ENCODE measurements at places on chromosomes 11 and 22.

GRCh38 chr22:35888181-35888870 is 140.3 kb downstream of the RBFOX2 start:
- DNase-seq, result no peak

DNA sequence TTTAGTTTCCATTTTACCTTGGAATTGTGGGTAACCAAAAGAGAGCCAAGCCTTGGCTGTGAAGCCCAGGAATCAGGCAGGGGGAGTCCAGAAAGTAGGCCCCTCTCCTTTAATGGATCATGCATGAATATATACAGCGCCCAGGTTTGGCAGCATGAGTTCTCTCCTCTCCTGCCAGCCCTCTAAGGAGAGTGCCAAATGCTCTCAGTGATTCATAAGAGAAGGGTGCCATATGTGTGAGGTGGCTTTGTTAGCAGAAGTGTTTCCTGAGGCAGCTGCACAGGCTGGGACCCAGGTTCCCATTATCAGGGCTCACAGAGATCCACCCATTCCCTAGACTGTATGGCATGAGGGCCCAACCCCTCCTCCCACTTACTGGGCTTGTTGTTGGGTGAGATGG is 52.3 kb upstream of the SCUBE2 start:
- no peak for DNase-seq

GRCh38 chr11:111231836-111232235 is 13.7 kb upstream of the POU2AF2 start:
- DNase-seq, result no peak

- DNase-seq, result no peak
Measured at GRCh38 chr11:109037856-109038780, 373.2 kb downstream of the DDX10 start.

DNA sequence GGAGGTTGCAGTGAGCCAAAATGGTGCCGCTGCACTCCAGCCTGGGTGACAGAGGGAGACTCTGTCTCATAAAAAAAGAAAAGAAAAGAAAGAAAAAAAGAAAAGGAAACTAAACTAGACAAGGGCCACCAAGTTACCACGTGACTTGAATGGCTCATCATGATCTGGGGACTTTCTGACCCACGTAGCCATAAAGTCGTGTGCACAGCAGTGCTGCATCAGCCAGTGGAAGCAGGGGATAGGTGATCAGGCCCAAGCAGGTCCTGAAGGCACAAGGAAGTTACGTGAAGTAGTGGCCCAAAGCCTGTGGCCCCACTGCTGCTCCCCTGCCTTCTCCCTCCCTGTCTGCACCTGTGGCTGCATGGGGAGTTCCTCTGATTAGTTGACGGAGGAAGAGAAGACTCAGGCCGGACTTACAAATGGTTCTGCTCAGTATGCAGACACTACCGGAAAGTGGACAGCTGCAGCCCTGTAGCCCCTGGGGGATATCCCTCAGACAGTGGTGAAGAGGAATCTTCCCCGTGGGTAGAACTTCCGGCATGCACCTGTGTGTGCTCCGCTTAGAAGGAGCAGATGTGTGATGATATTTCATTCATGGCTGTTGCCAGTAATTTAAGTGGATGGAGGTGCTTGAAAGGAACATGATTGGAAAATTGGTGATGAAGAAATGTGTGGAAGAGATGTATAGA is 18.2 kb upstream of the CD81 start:
- no peak for DNase-seq

GRCh38 chr22:26777156-26777801 is 119.9 kb downstream of the MIAT start:
- DNase-seq, result no peak

GRCh38 chr11:111308140-111308539 is 9.8 kb downstream of the POU2AF3 start:
- no peak for DNase-seq

DNA sequence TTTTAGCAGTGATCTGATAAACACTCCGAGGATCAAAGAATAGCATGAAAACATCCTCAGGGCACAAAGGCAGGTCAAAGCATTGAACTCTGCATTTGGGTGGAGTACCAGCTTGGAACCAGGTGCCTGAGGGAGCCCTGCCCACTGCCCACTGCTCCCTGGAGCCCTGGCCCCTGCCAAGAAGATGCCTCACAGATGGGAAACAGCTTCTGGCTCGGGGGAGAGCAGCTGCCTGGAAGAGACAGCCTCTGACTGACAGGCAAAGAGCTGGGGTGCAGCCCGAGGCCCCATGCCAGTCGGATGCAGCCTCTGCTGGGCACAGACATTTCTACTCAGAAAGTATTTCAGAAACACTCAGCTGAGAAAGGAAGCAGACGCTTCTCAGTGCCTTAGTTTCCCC is 13.2 kb downstream of the LMO1 start:
- no peak for DNase-seq

GRCh38 chr11:131481303-131481702 is 110.9 kb downstream of the NTM start:
- DNase-seq, result no peak

DNA sequence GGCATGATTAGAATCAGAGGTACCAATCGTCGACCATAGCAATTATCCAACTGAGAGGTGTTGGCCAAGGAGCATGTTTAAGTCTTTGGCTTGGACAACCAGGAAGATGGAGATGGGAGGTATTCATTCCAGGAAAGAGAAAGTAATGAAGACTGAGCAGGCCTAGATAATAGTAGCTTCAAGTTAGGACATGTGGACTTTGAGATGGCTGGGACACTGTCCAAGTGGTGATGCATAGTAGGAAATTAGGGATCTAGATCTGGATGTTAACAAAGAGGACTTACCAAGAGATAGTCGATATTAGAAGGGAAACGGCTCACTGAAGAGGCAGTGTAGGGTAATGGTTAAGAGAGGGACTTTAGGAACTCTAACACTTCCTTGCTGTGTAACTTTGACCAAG is 266.7 kb downstream of the FAM76B start:
- no peak for DNase-seq

GRCh38 chr22:47062126-47062525 is 299.7 kb downstream of the TBC1D22A start:
- no peak for DNase-seq

- DNase-seq, result no peak
Measured at GRCh38 chr11:22808571-22809197, 20.9 kb downstream of the SVIP start.

DNA sequence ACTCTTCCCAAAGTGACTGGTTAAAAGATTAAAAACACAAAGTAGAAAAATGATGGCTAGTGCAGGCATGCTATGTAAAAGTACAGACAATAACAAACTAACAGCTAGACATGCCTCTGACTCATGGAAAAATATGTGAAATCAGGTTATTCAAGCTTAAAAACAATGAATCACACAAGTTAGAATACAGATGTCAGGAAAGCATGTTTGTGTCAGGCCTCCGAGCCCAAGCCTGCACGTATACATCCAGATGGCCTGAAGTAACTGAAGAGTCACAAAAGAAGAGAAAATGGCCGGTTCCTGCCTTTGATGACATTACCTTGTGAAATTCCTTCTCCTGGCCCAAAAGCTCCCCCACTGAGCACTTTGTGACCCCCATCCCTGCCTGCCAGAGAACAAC is 110.1 kb downstream of the NOX4 start:
- no peak for DNase-seq

DNA sequence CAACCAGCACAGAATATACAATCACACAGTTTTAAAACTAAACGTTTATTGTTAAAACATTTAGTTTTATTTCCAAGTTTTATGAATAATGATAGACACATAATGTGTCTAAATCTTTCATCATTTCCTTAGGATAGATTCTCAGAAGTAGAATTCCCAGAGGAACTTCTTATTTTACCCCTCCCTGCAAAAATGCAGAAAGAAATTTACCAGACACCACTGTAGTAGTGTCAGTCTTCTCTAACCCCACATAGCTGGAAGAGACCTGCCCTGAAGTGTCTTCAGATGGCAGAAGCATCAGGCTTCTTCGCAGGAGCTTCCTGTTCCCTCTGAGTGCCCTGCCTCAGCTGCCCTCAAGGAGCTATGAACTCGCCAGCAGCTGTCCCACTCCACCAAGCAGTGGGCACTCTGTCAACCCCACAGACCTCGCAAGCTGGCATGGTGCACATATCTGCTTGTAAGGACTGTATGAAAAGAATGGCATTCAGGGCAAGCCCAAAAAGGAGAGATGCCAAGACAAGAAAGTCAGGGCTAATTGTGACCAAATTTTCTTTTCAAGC is 28.5 kb upstream of the PAK1 start:
- no peak for DNase-seq

- DNase-seq, result no peak
Measured at GRCh38 chr11:66854231-66854661, 2.6 kb upstream of the LRFN4 start.

DNA sequence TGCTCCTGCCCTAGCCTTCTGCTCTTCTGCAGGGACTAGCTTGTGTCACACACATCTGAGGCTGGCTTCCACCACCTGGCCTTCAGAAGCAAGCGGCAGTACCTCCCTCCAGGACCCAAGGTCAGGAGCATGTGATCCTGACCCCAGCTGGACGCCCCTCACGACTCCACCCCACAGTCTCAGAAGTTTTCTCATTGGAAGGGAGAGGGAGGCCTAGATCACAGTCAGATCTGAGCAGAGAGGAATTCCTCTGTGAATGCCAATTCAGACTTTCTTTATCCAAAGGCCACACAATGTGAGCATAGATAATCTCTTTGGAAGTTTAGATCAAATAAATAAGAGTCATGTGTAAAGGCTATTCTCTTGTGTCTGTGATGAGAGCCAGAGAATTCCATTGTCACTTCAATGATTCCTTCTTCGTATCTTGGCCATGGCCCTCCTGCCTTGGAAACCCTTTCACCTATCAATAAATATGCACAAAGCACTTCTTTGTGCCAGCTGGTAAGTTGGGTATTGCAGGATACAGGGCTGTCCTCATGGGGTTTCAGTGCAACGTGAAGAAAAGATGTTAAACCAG is 142.9 kb downstream of the SNX19 start:
- DNase-seq, result no peak

- DNase-seq, result no peak
Measured at GRCh38 chr11:135046986-135047385, 634.9 kb upstream of the B3GAT1 start.

- peak; percentile 87 for DNase-seq
Measured at GRCh38 chr11:2912498-2912897, 16.7 kb downstream of the PHLDA2 start.

- DNase-seq, result peak; percentile 45
Measured at GRCh38 chr22:50178871-50179869, 6.5 kb upstream of the TRABD start.

DNA sequence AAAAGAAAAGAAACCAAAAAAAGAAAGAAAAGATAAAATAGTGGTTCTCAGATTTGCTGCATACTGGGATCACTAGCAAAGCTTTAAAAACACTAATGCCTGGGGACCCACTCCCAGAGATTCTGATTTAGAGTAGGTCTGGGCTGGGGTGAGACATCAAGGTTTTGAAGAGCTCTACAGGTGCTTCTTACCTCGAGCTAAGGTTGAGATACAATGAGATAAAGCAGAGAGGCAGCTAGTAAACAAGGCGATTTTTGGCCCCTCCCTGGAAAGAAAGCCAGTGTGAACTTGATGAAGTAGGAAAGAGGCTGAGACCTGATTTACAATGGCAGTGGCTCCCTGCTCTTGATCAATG is 327.6 kb upstream of the CCDC90B start:
- DNase-seq, result no peak

- no peak for DNase-seq
Measured at GRCh38 chr11:122556605-122557004, 98.9 kb upstream of the UBASH3B start.

- no peak for DNase-seq
Measured at GRCh38 chr11:19398772-19399527, 158.2 kb upstream of the E2F8 start.

GRCh38 chr11:96213500-96213899 is 129.5 kb downstream of the MAML2 start:
- peak; percentile 43 for DNase-seq

DNA sequence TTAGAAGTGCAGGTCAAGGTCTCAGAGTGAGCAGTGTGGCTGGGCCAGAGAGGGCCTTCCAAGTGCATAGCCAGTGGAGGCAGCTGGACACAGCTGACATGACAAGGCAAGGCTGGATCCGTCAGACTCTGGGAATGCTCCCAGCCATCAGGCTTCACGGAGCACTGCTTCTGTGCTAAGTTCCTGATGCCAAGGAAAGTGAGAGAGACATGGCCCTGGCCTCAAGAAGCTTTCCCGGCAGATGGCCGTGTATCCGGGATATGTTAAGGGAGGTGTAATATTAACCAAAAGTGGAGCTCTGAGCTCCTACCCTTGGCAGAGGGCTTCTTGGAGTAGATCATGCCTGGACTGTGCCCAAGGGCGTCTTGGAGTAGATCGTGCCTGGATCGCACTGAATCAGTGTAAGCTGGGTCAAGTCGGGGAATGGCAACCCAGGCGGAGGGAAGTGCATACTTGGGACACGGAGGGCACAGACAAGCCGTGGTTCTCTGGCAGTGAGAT is 7.4 kb upstream of the EFCAB6 start:
- no peak for DNase-seq

- DNase-seq, result no peak
Measured at GRCh38 chr11:121761186-121761585, 308.4 kb upstream of the SORL1-AS1 start.

- DNase-seq, result no peak
Measured at GRCh38 chr11:44140805-44141204, 45.3 kb downstream of the EXT2 start.

GRCh38 chr11:67352546-67353316 is 615 bp downstream of the POLD4 start:
- DNase-seq, result peak; percentile 47

DNA sequence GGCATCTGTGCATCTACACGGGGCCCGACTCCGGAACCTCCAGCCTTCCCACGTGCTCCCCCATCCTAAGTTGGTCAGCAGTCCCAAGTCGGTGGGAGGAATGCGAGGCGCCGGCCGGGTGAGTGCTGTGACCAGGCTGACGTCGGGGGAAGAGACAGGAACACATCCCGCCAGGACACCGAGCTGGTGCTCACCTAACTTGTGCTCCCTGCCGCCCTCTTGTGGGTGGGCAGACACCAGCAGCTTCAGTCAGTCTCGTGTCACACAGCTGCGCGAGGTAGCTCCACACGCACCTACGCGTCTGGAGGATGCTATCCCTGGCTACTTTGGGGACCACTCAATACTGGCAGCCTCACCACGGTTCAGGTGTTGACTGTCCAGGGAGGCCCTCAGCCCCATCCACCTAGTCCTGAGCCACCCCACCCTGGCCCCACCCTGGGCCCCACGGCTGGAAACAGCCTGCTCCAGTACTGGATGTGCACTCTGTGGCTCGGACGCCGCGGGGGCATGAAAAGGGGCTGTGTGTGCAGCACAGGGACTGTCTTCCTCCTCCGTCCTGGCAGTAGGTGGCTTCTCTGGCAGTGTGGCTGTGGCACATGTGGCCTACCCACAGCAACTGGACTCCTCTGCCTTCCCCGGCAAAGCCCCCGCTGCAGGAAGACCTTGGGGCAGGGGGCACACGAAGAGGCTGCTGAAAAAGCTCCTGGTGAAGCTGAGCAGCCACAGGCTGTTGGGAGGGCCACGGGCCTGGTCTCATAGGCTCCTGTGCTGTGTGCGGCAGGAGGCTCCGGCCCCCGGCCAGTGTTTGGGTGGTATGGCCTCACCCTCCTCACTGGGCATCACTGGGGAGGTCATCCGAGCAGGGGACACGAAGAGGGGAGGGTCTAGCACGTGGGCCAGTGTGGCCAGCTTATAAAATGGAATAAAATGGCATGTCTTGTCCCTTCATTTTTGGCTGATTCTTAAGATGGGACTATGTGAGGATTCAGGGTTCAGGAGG is 11.2 kb upstream of the BID start:
- DNase-seq, result peak; percentile 85

Measured in K562 (cell line).